ENCODE measurements at places on chromosomes 3 and 15. TPM values are rescaled to one million over a fixed set of nuclear protein-coding genes. Genes with fewer than 3 reads are reported as not detected.

Gene ZCWPW2
- 0.41 TPM for total RNA-seq

DNA sequence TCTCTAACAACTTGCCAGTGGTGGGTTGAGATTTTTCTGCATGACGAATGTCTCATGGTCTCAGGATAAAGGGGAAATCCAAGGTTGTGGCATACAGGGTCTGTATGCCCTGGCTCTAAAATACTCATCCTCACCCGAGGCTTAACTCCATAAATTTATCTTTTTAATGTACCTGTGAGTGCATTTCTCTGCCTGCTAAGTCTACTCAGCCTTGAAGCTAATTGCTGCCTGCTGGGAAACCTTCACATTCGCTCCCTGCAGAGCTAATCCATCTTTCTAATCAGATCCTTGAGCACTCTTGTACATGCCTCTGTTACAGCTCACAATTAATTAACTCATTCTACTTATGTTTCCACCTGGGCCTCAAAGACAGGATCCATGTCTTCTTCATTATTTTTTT lies 93.8 kb downstream of the CMSS1 start:
- H3K27ac ChIP-seq, result no peak overlapping the region
- H3K4me3 ChIP-seq, result no peak overlapping the region
- no peaks in the 10 kb centered on the region for H3K27me3 ChIP-seq
- H3K36me3 ChIP-seq, result no peaks in the 10 kb centered on the region
- no peak for DNase-seq

- H3K4me3 ChIP-seq, result no peak overlapping the region
- H3K4me1 ChIP-seq, result no peaks in the 10 kb centered on the region
- H3K27ac ChIP-seq, result no peak overlapping the region
Measured at GRCh38 chr15:60656481-60656880, 177.5 kb upstream of the ICE2 start.

GRCh38 chr15:93049914-93050578 lies 39.0 kb downstream of the RGMA start:
- no peaks in the 10 kb centered on the region for H3K36me3 ChIP-seq
- no peak for DNase-seq
- peaks cover 8% of the 10 kb centered on the region for H3K4me1 ChIP-seq
- no peak overlapping the region for H3K4me3 ChIP-seq
- no peaks in the 10 kb centered on the region for H3K27me3 ChIP-seq

- no peak overlapping the region for H3K27ac ChIP-seq
- no peaks in the 10 kb centered on the region for H3K36me3 ChIP-seq
- H3K4me3 ChIP-seq, result no peak overlapping the region
- no peaks in the 10 kb centered on the region for H3K27me3 ChIP-seq
- no peaks in the 10 kb centered on the region for H3K4me1 ChIP-seq
- no peak for DNase-seq
Measured at GRCh38 chr3:70728311-70728710, 415.9 kb upstream of the MDFIC2 start.

DNA sequence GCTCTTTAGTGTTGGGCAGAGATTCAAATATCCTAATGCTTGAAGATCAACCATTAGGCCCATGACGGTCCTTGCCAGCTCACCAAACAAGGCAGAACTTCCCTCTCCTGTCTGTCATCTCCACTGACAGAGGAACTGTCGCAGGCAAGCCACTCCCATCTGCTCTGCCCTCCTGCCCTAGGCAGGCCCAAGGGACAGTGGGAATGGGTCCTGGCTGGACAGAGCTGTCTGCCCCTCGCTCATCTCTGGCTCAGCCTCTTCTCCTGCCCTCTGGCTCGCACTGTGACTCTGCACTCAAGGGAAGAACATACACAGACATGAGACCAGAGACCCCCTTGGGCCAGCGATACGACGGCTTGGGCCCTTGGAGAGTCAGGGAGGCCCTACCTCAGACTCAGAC lies 7.6 kb upstream of the MUSTN1 start:
- H3K27ac ChIP-seq, result no peak overlapping the region
- no peaks in the 10 kb centered on the region for H3K27me3 ChIP-seq
- peaks cover 3% of the 10 kb centered on the region for H3K4me1 ChIP-seq
- H3K4me3 ChIP-seq, result no peak overlapping the region

Data from transverse colon (tissue), 4 donors.